ENCODE measurements at places on chromosomes 5 and 9.

GRCh38 chr5:87246061-87246460 is 21.6 kb upstream of the RASA1 start:
- no peak for DNase-seq

DNA sequence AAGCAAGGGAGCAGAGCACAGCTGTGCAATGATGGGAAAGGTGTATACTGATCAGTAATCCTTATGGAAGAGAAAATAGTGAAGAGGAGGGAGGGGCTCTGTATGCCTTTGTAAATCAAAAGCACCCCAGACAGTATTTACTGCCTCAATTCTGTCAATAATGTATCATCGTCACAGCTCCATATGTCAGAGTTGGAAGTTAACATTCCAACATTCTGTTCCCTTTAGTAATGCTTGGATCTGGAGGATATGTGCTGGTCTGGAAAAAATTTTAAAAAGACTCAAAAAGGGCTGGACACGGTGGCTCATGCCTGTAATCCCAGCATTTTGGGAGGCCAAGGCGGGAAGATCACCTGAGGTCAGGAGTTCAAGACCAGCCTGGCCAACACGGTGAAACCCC is 310.4 kb downstream of the ACTL7B start:
- DNase-seq = no peak

DNA sequence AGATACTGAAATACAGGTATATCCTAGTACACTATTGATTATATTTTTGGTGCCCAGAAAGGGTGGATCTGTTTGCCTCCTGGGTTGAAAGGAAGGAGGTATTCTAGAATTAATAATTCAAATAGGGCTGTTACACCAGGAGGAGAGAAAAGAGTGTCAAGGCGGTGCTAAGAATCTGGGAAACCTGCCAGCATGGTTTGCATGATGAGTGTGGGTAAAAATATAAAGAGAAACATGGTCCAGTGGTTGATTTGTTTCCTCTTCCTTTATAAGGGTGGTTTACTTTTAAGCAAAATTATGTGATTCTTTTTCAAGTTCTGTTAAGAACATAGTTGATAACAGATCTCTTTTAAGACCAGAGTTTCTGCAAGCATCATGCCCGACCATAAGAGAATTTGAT is 69.4 kb upstream of the NFIB start:
- no peak for DNase-seq

DNA sequence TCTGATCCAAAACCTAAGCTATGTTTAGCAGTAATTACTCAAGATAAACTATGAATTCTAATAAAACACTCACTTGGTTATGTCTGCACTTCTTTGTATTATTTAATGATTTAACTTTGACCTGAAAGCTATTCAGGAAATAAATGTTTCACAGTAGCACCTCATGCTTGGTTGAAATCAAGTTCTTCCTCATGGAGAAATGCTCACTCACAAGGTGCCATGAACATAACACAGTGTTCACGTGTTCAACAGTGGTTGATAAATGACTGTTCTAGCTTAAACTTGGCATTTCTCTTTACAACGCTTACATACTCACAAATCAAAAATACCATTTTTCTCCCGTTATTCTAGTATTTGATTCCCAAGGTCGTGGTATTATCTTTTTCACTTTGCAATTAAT is 35.8 kb downstream of the PUM3 start:
- DNase-seq = no peak

- DNase-seq = no peak
These were observed 30.4 kb downstream of the DUSP1 start for GRCh38 chr5:172740428-172741205.

GRCh38 chr9:99019510-99020331 is 76.0 kb downstream of the COL15A1 start:
- no peak for DNase-seq

DNA sequence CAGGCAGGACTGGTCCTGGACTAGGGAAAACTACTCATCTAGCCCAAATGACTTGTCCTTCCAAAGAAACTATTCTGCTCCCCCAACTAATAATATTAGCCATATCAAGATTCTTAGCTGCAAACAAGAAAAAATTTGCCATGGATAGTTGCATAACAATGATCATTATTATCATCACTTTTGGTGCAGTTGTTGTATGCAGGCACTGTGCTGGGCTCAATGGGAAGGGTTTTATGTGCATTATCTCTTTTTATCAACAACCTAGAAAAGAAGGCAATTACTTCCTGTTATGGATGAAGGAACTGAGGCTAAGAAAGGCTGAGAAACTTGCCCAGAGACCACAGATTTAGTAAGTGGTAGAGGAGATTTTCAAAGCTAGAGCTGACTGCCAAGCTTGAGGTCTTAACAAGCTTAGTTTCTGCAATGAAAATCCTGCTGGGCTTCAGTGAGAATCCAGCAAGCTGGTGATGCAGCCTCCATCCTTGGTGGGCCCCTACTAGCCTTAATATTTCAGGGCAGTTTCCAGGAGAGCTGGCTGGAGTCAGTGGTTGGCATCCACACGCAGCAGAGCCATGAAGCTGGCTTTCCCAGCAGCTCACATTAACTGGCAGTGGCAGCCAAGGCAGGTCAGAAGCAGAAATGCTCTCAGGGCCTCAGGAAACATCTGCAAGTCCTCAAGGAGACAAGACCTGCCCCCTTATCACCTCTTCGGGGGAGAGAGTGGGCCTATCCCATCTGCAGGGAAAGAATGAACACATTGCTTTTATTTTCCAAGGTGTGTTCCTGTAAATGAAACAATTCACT is 20.5 kb upstream of the MEGF9 start:
- no peak for DNase-seq

- DNase-seq = no peak
These were observed 84.5 kb downstream of the SLC1A1 start for GRCh38 chr9:4574657-4575243.

DNA sequence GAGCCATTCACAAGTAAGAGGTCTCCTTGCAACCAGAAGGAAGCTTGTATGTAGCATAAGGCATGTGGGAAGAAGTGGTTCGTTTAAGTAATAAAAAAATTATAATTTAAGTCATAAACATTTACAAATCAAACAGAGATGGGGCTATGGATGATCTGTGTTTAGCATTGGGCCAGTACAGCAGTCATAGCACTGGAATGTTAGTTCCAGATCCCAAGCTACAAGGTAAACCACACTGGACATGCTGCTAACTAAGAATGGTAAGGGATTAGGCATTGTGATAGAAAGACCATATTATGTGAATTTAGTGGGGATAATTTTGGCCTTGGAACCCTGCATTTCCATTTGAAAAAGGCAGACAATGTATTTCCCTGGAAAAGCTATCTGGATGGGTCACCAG is 170.4 kb upstream of the KCNN2 start:
- no peak for DNase-seq

DNA sequence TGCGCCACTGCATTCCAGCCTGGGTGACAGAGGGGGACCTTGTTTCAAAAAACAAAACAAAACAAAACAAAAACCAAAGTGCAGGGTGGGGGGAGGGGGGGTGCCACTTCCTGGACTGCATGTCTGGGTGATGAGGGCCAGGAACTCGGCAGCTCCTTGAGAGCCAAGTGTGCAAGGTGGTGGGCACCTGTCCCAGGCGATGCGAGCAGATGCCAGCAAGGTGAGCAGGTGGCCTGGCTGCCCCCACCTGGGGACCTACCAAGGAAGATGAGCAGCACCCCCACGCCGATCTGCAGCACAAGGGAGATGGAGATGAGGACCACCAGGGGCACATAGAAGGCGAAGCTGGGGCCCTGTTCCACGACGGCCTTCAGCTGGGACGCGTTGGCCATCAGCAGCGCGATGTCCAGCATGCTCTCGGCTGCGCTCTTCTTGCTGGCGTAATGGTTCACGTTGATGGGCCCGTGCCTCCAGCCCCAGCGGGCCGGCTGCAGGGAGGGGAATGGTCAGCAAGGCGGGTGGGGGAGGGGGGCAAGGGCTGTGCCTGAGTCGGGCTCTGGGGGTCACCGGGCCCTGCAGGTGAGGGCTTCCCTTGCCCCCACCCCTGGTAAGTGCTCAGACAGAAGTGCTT is 7.8 kb downstream of the NINJ1 start:
- DNase-seq = no peak

DNA sequence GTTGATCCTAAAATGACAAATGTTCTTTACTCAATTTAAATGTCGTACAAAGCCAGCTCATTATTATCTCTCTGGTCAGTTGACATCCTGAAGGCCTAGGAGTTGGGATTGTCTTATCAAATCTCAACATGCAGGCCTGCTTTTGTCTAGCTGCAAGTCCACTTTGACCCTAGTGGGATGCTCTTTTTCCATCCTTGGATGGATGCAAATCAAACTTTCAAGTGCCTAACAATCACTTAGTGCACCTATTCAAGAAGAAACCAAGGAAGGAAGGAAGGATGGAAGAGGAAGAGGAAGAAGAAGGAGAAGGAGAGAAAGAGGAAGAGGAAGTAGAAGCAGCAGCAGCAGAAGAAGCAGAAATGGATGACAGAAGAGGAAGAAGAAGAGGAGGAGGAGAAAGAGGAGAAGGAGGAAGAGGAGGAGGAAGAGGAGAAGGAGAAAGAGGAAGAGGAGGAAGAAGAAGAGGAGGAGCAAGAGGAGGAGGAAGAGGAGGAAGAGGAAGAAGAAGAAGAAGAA is 109.6 kb downstream of the PIK3R1 start:
- no peak for DNase-seq

- DNase-seq = no peak
These were observed 100.0 kb downstream of the ADGRV1 start for GRCh38 chr5:90658620-90659019.

DNA sequence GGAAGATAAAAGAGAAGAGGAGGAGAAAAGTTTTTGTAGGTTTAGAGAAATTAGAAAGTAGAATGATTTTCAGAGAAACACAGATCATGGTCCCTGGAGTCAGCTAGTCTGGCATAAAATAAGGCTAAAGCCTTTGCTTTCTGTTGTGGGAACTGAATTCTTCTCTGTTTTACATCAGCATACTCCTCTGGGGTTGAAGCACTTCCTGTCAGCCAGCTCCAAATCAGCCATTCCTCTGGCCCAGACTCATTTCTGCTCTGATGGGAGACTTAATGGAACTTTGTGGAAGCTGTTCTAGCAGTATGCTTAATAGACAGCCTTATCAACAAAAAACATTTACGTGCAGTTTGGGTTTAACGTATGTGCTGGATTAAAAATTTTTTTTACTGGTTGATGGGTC is 143.2 kb downstream of the HMHB1 start:
- no peak for DNase-seq

GRCh38 chr9:120136696-120137095 is 443.3 kb downstream of the CDK5RAP2 start:
- DNase-seq = no peak

DNA sequence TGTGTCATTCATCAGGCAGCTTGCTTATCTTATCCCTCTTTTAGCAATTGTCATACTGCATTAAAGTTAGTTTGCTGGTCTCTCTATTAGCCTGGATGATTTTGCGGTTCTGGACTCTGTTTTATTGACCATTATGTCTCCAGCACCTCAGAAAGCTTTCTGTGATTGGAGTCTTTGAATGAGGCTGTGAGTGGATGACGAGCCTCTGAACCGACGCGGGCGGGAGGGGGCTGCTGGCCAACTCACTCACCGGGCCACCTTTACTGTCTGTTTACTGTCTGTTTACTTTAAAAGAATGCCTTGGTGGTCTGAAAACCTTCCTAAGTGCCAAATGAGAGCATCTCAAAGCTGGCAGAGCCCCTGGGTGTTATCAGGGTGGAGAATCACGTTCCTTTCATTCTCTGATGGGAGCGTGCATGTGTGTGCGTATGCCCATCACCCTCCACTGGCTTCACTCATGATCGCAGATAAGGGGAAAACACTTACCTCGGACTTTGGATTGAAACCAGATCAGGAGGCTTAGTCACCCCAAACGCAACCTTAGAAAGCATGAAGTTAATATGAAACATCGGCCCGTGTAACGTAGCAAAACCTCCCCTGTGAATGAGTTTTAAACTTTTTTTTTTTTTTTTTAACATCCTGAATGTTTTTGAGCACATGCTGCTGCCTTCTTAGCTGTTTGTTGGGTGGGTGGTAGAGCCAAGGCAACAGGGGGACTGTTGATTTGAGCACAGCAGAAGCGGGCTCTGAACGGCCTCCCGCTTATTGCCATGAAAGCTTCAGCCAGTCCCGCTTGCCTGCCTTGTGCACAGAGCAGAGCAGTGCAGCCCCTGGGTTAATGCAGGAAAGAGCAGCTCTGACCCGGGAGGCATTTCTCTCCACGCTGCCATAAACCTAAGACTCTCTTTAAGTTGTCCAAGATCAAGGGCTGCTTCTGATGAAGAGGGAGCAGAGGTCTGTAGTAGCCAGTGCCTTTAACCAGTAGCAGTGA is 173.6 kb downstream of the GADD45G start:
- DNase-seq = no peak

GRCh38 chr9:2228132-2228531 is 213.0 kb downstream of the SMARCA2 start:
- DNase-seq = no peak

DNA sequence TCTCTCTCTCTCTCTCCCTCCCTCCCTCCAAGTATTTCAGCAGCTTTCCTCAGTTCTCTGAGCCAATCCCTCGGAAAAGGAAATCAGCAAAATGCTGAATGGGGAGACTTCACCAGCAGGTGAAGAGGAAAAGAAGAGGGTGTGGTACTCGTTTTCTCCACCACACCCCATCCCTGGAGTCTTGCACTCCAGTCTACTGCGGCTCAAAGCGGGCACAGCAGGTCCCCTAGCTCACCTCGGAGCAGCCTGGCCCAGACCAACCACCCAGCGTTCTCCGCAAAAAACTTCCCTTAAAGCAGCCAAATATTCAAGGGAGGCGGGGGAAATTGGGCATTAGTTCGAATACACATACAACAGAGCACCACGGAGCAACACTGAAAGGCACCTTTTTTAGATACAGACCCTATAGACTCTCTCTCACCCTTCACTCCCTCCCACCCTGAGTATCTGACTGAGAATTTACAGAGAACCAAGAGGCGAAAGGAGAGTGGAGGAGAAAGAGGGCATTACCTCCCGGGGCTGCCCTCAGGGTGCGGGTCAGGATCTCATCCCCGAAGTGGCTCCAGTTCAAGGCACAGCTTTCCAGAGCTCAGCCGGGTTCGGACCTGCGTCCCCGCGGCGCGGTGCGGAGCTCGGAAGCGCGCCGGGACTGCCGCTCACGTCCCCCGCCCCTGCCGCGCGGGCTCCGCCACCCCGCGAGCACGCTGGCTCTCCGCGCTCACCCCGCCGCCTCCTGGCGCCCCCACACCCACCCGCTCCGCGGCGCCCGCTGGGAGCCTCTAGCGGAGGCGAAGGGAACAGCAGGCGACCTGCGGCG is 1638.5 kb upstream of the C9orf72 start:
- no peak for DNase-seq

GRCh38 chr5:129120158-129120581 is 25.6 kb downstream of the ISOC1 start:
- no peak for DNase-seq

- DNase-seq = no peak
These were observed 28.6 kb downstream of the DDX31 start for GRCh38 chr9:132641216-132641615.

Measured in stimulated activated CD4-positive, alpha-beta T cell treated with anti-CD3 and anti-CD28 coated beads, Interleukin-1b, Interleukin-23, amount 100 ng/mL, for 1 hour (primary cell).